ENCODE measurements at places on chromosomes 6 and 20.

DNA sequence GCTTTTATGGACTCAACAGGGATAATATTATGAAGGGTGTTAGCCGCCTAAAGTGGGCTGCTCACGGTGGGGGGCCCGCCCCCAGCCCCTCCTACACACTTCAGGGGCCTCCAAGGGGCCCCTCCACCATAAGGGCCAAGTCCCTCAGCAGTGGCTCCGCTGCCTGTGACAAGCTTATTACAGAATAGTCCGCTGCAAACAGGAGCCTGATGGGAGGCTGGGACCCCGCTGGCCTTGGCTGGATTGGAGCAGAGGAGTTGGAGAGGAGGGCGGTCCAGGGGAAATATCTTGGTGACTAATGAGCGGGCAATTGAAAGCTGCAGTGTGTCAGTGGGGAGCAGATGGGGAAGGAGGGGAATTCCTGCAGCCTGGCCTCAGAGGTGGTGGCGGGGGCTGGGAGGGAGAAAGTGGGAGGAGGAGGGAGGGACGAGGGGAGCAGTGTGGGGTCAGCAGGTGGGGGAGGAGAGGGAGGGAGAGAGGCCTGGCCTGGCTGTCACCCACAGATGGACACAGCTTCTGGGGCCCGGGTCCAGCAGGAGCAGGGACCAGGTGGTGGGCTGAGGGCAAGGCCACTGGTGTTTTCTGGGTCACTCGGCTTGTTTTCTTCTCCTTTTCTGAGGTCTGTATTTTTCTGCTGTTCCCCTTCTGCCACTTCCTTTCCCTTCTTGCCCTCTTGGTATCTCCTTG is 57.6 kb upstream of the FOXP4 start:
- no peak for DNase-seq

GRCh38 chr6:116221067-116221466 is 32.8 kb downstream of the TSPYL4 start:
- no peak for DNase-seq

- no peak for DNase-seq
These were observed 128.2 kb upstream of the CDH4 start for GRCh38 chr20:61123751-61124368.

DNA sequence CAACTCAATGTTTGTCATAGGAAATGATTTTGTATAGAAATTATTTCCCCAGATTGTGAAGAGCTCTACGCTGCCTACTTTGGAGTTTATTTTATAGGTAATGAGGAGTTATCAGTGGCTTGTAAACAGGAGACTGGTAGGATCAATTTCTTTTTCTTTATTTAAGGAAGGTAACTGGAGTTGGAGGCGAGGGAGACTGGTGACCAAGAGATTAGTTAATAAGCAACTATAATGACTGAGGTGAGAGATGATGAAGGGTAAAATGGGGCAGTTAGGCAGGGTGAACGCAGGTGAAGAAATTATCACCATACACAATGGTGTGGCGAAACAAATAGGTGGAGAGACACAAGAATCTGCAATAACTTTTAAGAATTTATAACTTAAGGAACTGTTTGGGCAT is 100.2 kb downstream of the PRKN start:
- DNase-seq, result no peak

- no peak for DNase-seq
These were observed 394 bp downstream of the YIPF3 start for GRCh38 chr6:43516367-43516696.

DNA sequence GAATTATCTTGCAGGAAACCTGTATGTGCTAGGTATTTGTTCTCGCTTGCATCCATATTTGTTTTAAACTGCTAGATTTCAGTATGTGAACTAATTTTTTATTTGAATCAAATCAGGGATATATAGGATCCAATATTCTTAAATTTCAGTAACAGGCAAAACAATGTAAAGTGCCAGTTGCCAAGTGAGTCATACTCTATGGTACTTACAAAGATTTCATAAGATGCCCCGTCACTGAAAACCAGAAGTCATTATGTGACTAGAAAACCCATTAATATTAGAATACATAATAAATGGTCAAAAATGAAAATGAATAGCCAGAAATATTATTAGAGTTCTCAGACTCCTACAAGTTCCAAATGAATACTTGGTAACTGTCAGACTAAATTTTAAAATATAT is 481.2 kb downstream of the TFAP2A start:
- no peak for DNase-seq

All from NCI-H2029 treated with DMSO at 0.1 percent for 48 hours (cell line).